ENCODE measurements at places on chromosomes 3 and 15. TPM values are rescaled to one million over a fixed set of nuclear protein-coding genes. Genes with fewer than 3 reads are reported as not detected.

GRCh38 chr3:107929088-107929487, 161.7 kb downstream of the CD47 start:
- no peak for DNase-seq

DNA sequence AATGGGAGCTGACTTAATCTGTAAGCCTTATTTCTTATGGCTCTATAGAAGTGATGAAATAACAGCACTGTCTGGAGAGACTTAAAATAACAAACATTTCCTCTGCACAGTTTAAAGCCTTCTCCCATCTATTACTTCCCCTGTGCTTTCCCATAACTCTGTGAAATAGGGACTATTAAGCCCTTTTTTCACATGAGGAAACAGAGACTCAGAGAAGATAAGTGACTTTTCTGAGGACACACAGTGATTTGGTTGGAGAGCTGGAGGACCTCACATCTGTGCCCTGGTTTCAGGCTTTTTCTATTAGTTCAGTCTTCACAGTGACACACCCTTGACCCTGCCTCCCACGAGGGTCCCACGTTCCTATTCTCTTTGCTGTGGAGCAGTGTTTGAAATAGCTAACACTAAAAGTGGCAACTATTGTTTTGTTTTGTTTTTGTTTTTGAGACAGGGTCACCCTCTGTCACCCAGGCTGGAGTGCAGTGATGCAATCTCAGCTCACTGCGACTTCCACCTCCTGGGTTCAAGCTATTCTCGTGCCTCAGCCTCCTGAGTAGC, 82.9 kb downstream of the ST6GAL1 start:
- no peak for DNase-seq

DNA sequence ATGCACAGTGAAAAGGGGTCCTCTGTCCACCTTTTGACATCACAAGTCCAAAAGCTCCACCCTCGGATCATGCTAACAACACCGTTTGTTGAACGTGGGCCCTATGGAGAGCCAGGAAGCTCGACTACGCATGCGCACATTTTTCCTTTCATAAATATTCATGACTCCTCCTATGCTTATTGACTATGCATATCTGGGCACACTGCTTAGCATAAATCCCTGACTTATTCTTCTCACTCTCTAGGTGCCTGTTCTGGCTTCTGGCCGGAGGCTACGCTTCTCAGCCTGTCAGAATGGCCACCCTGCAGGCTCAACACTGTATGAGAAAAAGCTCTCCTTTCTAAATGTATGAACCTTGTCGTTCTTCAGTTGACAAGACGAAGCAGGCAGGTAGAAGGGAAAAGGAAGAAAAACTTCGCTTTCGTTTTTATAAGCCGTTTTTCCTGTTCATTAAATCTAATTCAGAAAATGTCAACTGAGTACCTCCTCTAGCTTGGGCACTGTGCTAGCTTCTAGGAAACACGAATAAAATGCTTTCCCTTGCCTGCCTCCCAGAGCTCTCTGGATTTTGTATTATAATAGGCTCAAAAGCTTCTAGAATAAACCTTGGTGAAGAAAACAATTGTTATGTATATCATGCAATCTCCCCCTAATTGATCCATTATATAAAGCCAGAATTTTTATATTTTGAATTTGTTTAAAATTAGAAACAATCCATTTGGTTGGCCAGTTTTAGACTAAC, 207.7 kb downstream of the ATP10A start:
- DNase-seq: no peak

- DNase-seq: no peak
These were observed 9.2 kb upstream of the CCDC33 start for GRCh38 chr15:74226761-74227540.

GRCh38 chr3:123314359-123315270, 112.9 kb downstream of the SEC22A start:
- no peak for DNase-seq

- no peak for DNase-seq
These were observed 19.1 kb downstream of the KLF15 start for GRCh38 chr3:126337980-126338651.

Gene C3orf49
- not detected for total RNA-seq

GRCh38 chr3:196232882-196233251, 16.5 kb downstream of the SLC51A start:
- DNase-seq: no peak

Gene DRD3
- not detected for total RNA-seq

Data from left ventricle myocardium superior (tissue), 1 donor.